ENCODE measurements at places on chromosomes 12 and 14.

DNA sequence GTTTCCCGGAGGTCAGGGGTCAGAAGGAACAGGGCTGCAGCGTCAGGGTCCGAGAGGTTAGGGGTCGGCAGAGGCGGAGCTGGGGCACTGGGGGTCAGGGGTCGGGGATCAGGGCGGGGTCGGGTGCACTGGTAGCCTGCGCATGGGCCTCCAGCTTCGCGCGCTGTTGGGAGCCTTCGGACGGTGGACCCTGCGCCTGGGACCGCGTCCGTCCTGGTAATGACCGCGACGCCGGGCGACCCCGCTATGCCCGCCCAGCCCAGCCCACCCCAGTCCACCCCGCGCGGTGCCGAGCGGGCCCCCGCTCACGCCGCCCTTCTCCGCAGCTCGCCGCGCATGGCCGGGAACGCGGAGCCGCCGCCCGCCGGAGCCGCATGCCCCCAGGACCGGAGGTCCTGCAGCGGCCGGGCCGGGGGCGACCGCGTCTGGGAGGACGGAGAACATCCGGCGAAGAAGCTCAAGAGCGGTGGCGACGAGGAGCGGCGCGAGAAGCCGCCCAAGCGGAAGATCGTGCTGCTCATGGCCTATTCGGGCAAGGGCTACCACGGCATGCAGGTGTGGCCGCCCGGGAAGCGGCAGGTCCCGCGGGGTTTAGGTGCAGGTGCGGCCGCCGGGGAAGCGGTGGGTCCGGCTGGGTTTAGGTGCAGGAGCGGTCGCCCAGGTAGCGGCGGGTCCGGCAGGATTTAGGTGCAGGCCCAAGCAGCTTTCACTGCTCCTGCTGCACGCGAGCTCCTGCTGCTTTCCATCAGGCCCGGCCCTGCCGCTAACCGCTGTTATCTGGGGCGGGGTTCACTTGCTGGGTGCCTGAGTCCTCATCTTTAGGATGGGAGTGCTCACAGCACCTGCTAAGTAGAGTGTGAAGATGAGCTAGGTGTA, 743 bp downstream of the PUS1 start:
- DNase-seq, result peak; percentile 23

- peak; percentile 68 for DNase-seq
Observed at GRCh38 chr12:58502226-58502625, 418.1 kb downstream of the LRIG3 start.

DNA sequence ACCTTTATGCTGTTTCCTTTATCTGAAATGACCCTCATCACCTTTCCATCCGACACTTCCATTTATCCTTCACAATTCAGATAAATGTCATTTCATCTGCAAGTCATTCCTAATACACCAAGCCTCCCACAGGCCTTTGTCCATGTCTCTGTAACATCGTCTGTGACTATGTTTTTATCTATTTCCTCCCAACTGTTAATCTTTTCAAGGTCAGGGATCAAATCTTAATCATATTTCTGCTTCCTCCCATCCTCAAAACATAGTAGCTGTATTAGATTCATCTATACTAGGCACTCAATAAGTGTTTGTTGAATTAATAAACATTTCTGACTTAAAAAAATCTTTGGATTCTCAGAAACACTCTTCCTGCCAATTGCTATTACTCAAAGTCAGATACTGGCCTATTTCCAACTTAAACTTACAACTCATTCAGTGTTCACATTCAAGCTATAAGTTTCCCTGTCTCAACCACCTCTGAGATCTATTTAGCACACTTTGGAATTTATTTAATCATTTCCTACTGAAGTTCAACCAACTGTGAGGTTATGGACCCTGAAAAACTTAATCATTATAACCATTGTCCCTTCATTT, 100.2 kb upstream of the ALX1 start:
- DNase-seq, result no peak

DNA sequence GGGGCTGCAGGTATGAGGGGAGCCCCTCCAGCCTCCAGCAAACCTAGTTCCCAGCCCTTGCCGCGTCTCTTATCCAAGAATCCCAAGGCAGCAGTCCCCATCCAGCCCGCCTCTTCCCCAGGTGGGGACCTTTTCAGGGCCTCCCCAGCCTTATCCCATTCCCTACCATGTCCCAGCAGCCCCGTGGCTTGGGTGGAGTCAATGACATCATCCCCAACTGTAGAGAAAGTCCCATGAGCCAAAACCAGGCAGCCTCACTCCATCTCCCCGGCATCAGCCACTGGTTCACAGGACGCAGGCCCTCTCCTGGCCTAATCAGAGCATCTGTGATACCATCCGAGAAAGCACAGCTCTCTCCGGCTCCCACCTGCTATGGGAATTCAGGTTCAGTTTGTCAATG, 131.0 kb downstream of the NCOR2 start:
- no peak for DNase-seq

DNA sequence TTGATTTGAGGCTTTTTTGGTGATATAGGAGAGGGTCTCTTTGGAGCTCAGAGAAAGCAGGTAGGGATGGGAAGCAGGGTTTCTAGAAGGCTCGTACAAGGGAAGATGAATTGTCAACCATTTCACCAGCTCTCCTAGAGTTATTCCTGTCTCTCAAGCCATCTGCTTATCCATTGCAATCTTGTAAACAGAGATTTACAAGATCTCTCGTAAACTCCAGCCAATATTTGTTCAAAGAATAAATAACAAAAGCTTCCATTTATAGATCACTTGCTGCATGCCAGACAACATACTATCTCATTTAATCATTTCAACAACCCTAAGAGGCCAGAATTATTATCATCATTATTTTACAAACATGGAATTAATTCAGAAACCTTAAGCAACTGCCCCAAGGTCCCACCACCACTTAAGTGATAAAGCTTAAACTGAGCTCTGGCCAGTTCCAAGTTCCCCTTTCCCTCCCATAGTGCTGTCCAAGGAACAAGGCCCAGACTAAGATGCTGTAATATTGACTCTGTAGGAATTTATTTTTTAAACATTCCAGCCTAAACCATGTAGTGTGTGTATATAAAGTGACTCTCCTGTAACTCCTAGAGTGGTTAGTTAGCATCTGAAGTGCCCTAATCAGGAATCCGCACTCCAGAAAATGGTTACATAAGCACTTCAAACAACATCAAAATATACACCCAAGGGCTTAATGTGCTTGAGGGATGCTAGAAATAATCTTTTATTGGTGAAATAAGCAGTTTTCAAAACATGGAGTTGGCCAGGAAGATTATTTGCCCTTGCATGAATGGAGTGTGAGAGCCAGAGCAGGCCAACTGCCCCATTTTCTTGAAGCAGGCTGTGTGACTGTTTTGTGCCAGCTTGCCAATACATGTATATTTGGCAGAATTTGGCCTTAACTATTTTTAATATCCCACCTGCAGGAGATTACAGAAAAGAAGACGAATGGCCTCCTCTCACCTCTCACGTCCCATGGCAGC, 2.8 kb upstream of the PLEKHH1 start:
- no peak for DNase-seq
